Effector memory CD4-positive, alpha-beta T cell (primary cell): ENCODE measurements at places on chromosomes 6 and 20.

- no peak for DNase-seq
Measured at GRCh38 chr6:80939898-80940297, 812.6 kb downstream of the TENT5A start.

- no peak for DNase-seq
Measured at GRCh38 chr20:63274381-63275228, 2.0 kb downstream of the ARFGAP1 start.

GRCh38 chr6:170308761-170309160, 2.2 kb downstream of the FAM120B start:
- no peak for DNase-seq

DNA sequence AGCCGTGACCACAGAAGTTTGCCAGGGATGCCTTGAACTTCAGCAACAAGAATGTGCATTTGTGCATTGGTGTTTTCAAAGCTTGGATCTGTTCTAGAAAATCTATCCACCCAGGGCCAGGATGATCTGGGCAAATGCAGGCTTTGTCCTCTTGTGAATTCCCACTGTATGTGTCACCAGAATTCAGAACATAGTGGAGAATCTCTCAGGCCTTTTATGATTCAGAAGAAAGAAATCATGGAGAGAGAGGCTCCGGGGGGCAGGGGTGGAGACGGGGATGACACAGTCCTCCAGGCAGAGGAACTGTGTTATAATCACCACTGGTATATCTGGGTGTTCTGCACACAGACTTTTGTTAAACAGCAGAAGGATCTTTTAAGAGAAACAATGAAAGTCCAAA, 304.1 kb downstream of the CDH4 start:
- no peak for DNase-seq

DNA sequence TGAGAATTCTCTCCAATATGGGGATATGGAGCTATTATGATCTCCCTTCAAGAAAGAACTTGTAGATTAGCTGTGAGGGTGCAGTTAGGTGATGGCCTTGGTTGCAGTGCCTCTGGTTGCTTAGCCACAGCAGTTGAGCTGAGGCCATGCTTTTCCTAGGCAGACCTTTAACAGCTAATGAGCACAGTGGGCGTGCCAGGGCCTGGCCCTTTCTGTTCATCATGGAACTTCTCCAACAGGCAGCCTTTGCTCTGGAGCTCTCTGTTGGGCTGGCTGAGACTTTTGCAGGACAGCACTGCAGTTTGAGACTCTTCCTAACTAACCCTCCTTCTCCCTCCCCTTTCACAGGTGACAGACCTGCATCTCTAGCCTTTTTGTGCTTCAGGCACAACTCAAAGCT, 39.7 kb upstream of the TMEM170B start:
- DNase-seq, result no peak

DNA sequence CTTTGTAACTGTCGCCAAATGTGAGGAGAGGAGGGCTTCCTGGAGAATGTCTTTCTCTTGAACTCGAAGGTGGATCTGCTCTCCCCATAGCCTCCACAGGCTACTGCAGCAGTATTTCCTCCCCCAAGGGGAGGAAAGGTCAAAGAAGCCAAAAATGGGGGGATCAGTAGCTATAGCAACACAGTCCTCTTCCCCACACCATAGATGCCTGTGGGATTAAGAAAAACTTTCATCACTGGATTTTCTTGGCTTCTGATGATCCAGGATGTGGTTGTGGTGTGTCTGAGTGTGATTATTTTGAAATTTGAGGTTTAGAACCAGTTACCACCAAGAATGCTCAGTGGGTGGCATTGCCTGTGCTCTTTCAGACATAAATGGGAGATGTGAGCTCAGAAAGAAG, 140.1 kb upstream of the SPACA1 start:
- DNase-seq, result no peak

GRCh38 chr6:145483191-145483996, 251.9 kb downstream of the EPM2A start:
- no peak for DNase-seq

- DNase-seq, result no peak
Measured at GRCh38 chr20:47360297-47361056, 4.0 kb upstream of the ZMYND8 start.

- no peak for DNase-seq
Measured at GRCh38 chr6:150667977-150668716, 68.5 kb downstream of the PLEKHG1 start.

DNA sequence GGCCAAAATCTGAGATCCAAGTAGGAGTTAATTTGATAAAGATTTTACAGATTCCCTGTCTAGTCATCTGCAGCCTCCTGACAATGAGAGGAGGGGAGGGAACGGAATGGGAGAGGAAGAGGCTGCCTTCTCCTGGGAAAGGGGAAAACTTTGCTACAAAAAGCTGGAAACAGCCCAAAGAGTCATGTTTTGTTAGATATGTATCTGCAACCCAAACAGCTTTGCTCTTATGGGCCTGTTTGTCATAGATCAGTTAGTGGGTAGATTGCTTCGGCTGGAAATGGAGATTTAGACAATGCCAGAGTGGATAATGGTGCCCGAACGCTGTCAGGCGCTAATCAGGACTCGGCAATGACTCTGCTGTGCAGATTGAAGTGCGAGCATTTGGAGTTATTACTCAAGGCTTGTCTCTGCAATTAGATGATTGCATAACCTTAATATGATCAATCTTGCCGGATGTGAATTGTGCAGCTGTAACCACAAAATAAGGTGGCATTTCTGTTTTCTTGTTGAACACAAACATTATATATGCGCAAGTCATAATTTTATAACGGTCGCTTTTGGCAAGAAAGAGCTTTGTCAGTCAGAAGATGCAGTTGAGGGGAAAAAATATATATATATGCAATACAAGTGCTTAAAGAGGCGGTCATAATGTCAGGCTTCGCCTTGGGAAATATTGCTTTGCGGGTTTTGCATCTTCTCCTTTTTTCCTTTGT, 92.4 kb upstream of the MAFB start:
- DNase-seq, result no peak

GRCh38 chr6:150764334-150765066, 101.0 kb upstream of the MTHFD1L start:
- no peak for DNase-seq

GRCh38 chr6:110053395-110054240, 75.5 kb downstream of the GPR6 start:
- DNase-seq, result no peak

GRCh38 chr20:37845241-37845681, 57.7 kb upstream of the VSTM2L start:
- DNase-seq, result no peak

DNA sequence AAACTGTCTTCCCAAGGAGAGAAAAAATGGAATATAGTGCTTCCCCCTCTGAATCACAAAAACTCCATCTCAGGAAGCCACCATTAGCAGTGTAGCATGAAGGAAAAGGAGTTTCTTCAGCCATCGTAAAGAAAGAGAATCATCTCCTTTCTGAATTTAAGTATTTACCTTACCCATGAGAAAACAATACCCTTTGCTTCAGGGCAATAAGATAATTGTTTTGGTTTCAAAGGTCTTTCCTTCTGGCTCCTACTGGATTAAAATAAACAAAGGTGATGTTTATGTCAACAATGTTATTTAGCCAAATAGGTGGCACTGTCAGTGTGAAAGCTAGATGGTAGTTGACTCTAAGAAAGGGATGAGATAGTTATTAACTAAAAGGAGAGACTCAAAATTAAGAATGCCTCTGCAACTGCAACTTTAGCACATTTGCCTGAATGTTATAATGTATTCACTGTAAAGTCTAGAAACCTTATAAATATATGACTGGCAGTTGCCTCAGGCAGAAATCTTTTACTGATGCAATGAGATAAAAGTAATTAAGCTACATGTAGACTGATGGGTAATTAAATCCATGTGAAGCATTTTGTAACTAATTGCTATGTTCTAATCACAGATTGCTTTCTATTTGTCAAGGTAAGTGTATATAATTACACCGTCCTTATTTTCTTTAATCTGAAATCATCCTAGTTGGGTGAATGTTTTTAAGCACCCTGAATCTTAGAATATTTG, 399.0 kb downstream of the CDKAL1 start:
- no peak for DNase-seq

GRCh38 chr20:30500829-30501440, 756.5 kb upstream of the DEFB115 start:
- DNase-seq, result no peak

- DNase-seq, result no peak
Measured at GRCh38 chr6:100595456-100595855, 130.7 kb upstream of the SIM1 start.

DNA sequence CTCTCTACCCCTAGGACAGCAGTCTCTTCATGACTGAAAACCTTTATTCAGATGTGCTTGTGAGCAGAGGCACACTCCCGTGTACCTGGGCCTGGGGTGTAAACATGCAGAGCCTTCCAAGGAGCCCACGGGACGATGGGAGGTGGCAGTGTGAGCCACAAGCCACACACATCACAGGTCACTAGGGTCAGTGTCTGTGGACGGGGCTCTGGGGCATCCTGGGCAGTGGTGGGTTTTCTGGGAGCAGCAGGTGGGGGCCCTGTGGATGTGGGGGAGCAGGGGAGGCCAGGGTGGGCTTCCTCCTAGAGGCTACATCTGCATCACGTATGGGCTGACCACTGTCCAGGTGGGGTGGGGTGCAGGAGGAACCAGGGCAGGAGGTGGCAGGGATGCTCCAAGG, 16.7 kb upstream of the TTLL2 start:
- DNase-seq, result no peak

- no peak for DNase-seq
Measured at GRCh38 chr20:16043931-16044330, 529.3 kb downstream of the KIF16B start.

- DNase-seq, result no peak
Measured at GRCh38 chr20:52777171-52777570, 195.0 kb upstream of the TSHZ2 start.

DNA sequence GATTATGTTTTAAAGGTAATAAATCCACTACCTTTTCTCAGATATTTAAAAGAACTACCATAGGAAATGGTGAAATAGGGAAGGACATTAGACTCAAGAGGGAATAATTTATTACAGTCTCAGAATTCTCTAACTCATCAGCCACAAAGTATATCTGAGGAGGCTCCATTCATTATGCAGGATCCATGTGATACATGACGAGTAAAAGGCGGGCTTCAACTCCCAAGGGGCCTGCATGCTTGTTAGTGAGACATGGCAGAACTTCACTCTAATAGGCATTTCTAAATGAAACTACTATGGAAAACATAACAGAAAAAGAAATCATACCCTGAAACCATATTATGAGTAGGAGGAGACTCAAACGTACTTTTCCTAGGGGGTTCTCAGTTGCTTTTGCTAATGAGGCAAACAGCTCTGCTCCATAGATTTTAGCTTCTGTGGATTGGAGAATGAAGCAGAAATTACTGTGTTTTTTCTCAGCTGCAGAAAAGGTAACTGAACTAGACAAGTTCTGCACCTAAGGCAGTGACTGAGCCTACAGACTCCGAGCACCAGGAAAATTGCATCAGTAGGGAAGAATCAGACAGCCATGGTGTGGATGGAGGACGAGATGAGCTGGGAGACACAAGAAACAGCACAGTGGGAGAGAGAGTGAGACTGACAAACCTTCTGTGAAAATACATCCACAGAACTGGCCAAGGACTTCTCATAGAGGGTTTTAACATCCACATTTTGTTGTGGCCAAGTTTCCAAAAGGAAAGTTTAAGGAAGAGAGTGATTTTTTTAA, 254.6 kb upstream of the PRDM1 start:
- no peak for DNase-seq

GRCh38 chr20:44589537-44589936, 7.2 kb downstream of the PKIG start:
- DNase-seq, result no peak

DNA sequence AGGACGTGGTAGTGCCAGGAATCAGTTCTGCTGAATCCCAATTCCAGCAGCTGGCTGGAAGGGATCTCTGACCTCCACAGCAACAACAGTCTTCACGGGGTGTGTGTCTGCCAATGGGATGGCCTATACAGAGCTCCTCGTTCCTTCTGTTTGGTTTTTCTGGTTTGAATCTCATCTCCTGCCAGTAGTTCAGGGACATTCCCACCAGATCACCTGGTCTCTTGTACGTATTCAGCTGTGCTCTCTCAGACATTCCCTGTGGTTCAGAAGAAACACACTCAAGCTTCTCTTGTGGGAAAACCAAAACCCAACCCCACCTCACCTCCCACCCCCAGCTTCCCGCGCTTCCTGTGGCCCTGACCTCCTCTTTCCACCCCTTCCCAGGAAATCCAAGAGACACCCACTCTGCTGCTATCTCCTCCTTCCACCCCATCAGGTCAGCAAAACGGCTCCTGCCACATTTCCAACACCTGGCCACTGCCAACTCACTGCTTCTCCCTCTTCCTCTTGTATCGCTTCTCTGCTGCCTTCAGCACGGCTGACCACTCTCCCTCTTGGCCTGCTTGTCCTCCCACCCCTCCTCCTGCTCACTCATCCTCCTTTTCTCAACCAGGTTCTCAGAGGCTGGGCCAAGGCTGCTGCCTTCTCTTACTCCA, 63.3 kb upstream of the PTGIS start:
- no peak for DNase-seq

DNA sequence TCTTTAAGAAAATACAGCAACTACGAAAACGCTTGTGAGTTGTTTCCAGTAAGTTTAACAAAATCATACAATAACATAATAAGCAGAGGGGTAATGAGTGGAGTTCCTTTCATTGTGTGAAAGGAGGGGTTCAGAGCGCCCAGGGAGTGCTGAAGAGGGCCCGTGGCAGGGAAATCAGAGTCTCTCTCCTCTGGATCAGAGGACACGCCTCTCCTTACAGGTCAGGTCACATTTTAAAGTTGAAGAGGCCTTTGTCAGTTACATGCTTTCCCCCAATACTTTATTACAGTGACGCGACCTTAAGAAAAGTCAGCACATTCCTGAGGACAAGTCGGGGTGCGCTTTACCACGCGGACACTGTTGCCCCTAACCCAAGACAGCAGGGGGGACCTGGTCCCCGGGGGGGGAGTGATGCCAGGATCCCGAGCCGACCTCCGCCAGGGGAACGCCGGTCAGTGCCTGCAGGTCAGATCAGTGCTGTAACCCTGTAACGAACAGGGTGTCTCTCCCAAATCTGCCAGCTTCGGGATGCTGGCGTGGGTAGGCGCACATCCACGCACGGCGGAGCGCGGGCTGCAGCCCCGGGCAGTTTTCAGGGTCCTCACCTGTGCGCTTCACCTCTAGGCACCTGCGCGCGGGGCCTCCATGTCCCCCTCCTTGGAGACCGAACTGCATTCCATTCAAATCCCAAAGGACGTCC, 848 bp downstream of the DACT2 start:
- no peak for DNase-seq

GRCh38 chr6:45118754-45119153, 209.4 kb upstream of the RUNX2 start:
- DNase-seq, result no peak

- no peak for DNase-seq
Measured at GRCh38 chr6:127192911-127193541, 73.6 kb upstream of the RNF146 start.

DNA sequence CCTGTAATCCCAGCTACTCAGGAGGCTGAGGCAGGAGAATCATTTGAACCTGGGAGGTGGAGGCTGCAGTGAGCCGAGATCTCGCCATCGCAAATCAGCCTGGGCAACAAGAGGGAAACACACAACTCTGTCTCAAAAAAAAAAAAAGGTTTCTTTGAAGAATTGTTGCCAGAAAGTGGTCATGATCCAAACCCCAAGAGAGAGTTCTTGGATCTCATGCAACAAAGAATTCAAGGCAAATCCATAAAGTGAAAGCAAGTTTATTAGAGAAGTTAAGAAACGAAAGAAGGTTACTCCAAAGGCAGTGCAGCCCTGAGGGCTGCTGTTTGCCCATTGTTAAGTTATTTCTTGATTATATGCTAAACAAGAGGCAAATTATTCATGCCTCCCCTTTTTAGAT, 14.5 kb upstream of the KIFC1 start:
- DNase-seq, result no peak

- DNase-seq, result no peak
Measured at GRCh38 chr6:143549949-143550268, 38.4 kb upstream of the FUCA2 start.
